ENCODE measurements at places on chromosomes 16 and 17.

- no peak for DNase-seq
Measured at GRCh38 chr17:30796016-30796415, 28.5 kb downstream of the CRLF3 start.

GRCh38 chr17:4632581-4632920, 8.9 kb downstream of the ALOX15 start:
- no peak for DNase-seq

- no peak for DNase-seq
Measured at GRCh38 chr17:36089888-36090836, at the start of gene CCL3. TSS of gene CCL3 (minus strand) at chr17:36090143. CDS start at chr17:36090058, 85 bp downstream.

GRCh38 chr16:561957-562938, 2.1 kb downstream of the PRR35 start:
- no peak for DNase-seq

All from fibroblast of upper back skin (primary cell).